CD8-positive, alpha-beta memory T cell (primary cell): ENCODE measurements at places on chromosomes 5 and 9.
A peak's percentile ranks its signal among the peaks of the same experiment; 100 is the strongest.

- no peak for DNase-seq
Measured at GRCh38 chr5:169339869-169340268, 38.9 kb upstream of the SLIT3 start.

- DNase-seq = no peak
Measured at GRCh38 chr5:65982635-65983034, 56.3 kb downstream of the ERBIN start.

DNA sequence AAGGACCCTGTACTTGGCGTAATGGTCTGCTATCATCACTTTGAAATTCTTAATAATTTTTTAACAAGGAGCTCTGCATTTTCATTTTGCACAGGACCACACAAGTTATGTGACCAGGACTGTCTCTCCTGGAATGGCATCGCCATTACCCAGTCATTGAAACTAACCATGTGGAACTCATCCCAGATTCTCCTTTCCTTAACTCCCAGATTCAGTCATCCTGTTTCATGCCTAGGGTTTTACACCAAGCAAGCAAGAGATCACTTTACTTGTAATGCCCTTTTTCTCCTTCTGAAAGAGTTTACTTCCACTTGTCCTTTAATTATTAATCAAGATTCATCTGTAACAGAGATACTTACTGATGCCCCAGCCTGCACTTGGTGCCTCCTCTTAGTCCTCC lies 12.0 kb downstream of the FRMD3 start:
- DNase-seq = no peak

- DNase-seq = no peak
Measured at GRCh38 chr9:69181908-69182353, 7.9 kb downstream of the TJP2 start.

DNA sequence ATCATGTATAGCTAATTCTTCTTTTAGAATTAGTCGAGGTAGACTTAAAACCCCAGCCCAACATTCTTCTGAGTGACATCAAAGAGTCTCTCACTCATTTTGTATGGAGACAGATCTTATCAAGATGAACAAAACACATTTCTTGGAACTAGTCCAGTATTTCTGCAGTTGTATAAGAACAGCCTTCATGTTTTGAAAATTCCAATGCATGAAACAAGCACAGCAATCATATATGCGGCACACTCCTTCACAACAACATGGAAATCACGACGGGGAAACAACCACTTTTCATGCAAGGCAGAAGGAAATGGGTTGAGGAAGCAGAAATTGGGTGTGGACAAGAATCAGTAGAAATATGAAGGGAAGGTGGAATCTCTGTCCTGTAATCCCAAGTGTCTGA lies 113.8 kb downstream of the PLK2 start:
- DNase-seq = no peak

- DNase-seq = no peak
Measured at GRCh38 chr5:64595031-64595855, 89.4 kb downstream of the RGS7BP start.

GRCh38 chr5:107486489-107486888 lies 184.2 kb downstream of the EFNA5 start:
- DNase-seq = peak; percentile 5

DNA sequence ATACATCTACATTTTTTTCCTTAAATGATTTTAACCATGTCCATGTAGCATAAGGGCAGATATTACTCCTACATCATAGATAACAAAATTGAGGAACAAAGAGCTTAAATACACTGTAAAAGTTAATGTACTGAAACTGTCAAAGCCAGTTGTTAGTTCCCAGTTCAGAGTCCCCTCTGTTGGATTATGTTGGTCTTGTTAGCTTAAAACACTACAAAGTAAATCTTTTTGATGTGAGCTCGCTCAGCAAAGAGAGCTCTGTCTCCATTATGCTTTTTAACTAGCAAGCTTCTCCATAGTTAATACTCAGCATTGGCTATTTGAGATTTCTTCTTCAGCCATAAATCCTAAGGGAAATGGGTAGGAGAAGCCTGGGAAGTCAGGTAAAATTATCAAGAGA lies 149.1 kb downstream of the ADAMTS6 start:
- no peak for DNase-seq

- no peak for DNase-seq
Measured at GRCh38 chr5:141001844-141002604, 35.7 kb downstream of the PCDHAC2 start.

GRCh38 chr9:33014665-33015014 lies 10.4 kb upstream of the DNAJA1 start:
- DNase-seq = no peak

DNA sequence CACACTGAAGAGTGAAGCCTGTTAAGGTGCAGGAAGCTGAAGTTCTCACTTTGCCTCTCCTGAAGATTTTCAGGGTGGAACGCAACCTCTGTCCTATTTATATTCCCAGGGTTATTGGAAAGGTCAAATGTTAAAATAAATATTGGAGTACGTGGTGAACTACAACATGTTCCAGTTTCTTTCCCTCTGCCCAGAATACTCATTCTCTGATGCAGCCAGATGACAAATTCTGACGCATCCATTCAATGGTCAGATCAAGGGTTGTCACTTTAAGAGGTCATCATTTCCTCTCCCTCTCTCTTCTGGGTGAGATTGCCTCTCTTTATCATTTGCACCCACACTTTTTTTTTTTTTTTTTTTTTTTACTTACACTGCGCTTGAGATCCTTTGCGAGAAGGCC lies 277.1 kb downstream of the BRINP1 start:
- DNase-seq = no peak

DNA sequence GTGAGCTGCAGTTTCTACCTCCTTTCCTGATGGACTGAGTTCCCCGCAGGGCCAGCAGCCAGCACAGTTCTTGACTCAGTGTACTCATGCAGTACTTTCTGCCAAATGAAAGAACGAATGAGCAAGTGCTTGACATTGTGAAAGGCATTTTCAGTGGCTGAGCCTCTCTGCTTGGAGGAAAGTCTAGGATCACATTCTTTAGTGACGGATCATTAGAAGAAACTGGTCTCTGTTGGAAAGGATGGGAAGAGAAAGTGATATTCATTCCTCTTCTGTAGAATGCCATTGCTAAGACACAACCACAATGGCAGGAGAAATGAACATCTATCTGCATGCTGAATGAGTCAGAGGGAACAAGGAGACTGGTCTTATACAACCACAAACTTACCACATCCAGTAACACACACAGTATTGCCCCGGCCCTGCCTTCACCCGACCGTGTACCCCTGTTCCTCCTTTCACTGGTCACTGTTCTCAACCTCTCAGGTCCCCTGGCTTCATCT lies 206.9 kb downstream of the CRB2 start:
- DNase-seq = no peak

GRCh38 chr5:34529581-34530331 lies 126.4 kb upstream of the RAI14 start:
- DNase-seq = no peak

DNA sequence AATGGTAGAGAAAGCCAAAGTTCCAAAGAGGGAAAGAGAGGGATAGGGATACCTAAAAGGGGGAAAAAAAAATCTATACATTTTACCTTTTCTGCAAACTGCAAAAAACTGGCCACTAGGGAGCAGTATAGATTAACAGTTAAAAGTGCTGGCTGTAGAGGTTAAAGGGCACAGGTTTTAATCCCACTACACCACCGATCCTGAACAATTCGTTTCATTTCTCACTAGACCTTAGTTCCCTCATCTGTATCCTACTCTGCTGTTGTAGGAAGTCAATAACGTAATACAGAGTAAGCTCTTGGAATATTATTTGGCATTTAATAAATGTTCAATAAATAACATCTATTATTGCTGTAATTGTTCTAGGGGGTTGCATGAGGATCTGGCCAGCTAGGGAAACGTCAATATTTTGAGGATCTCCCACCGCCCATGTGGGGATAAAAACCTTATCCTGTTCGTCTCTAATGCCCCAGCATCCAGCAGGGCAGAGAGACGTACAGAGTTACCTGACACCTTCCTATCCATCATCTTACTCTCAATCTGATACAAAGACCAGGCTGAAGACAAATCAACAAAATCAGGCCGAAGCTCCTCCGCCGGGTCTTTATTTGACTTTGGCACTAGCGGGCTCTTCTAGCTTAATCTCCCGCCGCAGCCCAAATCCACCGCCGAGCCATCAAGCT lies 757 bp downstream of the CDC26 start:
- no peak for DNase-seq

- no peak for DNase-seq
Measured at GRCh38 chr5:3139499-3139931, 388.0 kb upstream of the IRX2 start.

GRCh38 chr9:34990908-34991606 lies 1.5 kb downstream of the DNAJB5 start:
- no peak for DNase-seq

DNA sequence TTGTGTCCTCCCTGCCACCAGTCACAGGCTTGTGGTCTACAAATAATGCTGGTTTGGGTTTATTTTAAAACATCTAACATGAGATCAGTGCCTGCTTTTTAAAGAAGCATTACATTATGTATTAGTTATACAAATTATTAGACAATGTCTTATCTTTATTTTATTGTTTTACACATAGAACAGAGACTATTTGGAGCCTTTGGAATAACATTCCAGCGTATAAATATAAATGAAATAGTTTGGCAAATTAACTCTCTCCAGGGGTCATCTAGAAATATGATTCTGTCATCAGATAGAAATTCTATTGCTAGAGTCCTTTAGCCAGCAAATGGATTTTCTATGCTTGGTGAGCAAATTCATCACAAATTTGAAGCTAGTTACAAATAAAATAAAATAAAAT lies 22.4 kb downstream of the MAP1B start:
- DNase-seq = no peak

DNA sequence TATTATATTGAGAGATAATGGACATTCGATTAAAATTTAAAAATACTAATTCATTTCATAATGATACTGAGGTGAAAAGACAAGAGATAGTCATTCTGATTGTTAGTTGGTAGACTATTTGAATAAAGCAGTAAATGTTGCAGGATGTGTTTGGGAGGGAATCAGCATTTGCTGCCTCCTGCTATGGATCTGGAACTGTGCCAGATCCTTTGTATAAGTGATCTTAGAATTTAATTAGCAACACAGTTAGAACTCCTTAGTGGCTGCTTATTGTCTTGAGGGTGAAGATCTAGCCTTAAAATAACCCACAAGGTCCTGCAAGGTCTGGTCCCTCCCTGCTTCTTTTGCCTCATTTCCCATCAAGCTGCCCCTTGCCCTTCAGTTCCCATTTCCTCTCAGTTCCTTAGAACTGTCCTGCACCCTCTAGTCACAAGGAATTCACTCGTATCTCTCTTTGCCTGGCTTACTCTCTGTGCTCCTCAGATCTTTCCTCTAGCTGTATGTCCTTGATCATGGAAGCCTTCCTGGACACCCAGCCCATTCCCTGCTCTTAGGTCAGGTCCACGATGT lies 12.5 kb downstream of the LECT2 start:
- DNase-seq = no peak

GRCh38 chr9:6123416-6123815 lies 92.2 kb upstream of the IL33 start:
- no peak for DNase-seq

- no peak for DNase-seq
Measured at GRCh38 chr5:1760231-1760630, 39.4 kb downstream of the MRPL36 start.

- no peak for DNase-seq
Measured at GRCh38 chr5:89117124-89117644, 234.2 kb upstream of the MEF2C start.

DNA sequence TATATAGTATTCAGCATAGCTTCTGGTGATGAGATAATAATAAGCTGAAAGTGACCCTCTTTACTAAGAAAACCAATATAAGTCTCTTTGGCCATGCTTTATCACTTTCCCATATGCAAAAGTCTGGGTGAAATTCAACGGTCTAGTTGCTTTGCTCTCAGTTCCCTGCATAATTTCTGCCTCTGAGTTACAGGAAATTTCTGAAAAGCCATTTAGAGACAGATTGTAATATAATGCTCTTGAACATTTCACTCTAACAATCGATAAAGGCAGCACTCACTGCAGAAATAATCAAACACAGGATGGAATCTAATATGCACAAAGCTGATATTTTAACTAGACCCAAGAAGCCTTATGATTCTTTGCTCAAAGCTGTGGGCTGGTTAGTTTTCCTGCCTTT lies 100.1 kb upstream of the LIFR start:
- no peak for DNase-seq

GRCh38 chr9:134267881-134268724 lies 58.2 kb upstream of the RXRA start:
- DNase-seq = no peak

- DNase-seq = no peak
Measured at GRCh38 chr5:167511-167910, 23.8 kb upstream of the LRRC14B start.

- no peak for DNase-seq
Measured at GRCh38 chr9:134688661-134689320, 47.2 kb downstream of the COL5A1 start.

DNA sequence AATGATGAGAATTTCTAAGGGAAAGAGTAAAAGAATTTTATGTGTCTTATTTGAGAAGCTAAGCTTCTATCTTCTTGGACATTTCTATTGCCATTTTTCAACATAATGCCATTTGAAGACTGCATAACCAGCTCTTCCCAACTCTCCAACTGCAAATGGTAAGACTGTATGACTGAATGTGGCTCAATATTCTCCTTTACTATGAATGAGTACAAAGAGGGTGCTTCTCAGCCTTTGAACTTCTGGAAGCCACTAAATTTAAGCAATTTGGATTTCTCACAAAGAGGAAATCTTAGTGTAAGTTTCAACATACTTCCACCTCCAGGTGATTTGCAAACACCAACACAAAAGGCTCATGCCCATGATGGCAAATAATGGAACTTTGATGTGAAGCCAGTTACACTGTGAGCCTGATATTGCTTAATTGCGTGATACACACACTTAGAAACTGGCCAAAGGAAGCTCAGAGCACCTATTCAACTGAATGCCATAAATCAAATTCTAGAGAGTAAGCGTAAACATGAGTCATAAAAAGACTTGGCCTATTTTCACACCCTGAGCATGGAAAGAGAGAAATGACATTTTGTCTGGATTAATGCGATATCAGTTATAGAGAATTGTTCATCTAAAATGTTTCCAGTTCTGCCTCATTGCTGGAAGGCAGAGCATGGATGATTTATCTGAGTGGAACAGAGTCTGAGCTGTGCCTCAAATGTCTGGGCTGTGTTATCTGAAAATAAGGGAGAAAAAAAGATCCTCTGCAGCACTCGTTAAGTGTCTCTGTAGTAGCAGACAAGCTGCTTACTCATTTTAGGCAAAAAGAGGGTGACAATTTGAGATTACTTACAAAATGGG lies 145.3 kb downstream of the PLK2 start:
- DNase-seq = no peak
